ENCODE measurements at places on chromosomes 5 and 9.

DNA sequence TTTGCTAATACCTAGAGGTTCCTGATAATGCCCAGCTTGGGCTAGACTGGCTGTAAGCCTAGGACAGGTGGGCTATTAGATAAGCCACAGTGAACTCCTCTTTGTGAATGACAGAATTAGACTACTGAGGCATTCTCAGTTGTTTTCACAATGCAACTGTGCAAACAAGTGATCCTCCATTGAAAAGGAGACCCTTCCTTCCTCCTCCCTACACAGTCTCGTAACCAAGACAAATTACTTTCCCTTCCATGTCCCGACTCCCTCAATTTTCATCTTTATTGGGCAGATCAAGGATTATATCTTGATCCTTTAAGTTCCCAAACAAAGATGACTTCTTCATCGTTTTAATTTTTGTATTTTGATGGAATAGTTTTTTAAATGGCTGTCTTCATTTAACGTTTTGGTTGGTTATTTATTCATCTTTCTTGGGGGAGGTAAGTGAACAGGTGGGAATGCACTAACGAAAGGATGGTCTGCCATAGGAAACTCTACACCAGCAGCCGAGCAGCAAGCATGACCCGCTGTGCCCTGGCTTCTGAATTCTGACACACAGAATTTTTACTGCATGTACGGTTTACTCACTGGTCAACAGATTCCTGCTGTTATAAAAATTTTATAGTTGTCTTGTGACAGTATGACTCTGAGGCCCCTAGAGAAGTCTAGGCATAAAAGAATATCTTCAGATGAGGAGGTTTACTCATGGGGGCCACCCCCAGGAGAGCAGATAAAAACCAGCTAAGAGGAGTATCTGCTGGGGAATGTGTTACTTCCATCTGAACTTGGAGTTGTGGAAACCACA lies 137.5 kb upstream of the TUT7 start:
- DNase-seq, result no peak

- no peak for DNase-seq
Observed at GRCh38 chr5:61334868-61335615, 3.0 kb downstream of the ZSWIM6 start.

DNA sequence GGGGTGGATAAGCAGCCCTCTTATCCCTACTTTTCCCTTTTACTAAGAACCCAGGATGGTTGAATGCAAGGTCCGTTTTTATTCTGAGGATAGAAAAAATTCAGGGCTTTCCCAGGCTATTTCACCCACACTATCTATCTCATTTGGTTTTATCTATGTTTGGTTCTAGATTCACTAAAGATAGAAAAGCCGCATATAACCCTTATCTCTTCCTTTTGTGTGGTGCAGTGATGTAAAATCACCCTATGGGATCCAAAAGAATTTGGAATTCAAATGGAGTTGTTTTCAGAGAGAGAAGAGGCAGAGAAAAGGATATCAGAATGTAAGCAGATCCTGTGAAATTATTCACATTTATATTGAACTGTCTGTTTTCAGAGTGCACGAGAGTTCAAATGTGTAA lies 236.3 kb upstream of the RFX3 start:
- no peak for DNase-seq

- peak; percentile 82 for DNase-seq
Observed at GRCh38 chr9:127968042-127968441, 12.7 kb downstream of the EEIG1 start.

GRCh38 chr9:21305213-21305612 lies at the start of gene IFNA5:
Gene IFNA5, minus strand, starts transcription at chr9:21305313. Its CDS starts 57 bp downstream, at chr9:21305256.
- DNase-seq, result no peak

DNA sequence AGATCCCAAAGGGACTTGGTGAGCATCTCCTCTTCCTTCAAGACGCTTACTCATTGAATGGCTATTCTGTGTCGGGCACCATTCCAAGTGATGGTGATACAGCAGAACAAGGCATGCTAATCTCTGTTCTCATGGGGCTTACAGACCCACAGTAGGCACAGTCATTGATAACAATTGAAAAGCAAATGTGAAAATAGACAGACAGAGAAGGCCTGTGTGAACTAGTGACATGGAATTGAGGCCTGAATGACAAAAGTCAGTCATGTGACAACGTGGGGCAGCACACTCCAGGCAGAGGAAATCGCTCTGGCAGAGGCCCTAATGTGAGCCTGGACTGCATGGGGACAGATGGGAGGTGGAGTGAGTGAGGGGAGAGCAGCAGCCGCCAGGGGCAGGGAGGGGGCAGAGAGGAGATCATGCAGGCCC lies 70.7 kb upstream of the CPLX2 start:
- peak; percentile 65 for DNase-seq
